ENCODE measurements at places on chromosomes 2 and 18.

DNA sequence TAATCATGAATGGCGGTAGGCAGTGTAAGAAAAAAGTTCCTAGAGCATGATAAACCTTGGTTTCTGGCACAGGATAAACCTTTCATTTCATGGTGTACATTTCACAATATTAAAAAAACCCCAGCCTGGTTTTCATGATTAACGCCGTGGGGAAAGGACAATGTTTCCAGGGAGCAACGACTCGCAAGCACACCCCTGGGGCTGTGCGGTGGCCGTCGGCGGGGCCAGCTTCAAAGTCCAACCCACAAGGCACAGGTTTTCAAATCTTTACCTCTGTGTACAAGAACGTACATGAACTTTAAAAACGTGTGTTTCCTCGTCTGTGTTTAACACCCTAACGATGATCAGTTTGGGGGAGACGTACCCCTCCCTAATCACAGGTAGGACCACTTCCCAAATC is 118.1 kb downstream of the NOL10 start:
- DNase-seq, result no peak

- DNase-seq, result no peak
Observed at GRCh38 chr18:75874401-75875089, 447.0 kb upstream of the SMIM21 start.

DNA sequence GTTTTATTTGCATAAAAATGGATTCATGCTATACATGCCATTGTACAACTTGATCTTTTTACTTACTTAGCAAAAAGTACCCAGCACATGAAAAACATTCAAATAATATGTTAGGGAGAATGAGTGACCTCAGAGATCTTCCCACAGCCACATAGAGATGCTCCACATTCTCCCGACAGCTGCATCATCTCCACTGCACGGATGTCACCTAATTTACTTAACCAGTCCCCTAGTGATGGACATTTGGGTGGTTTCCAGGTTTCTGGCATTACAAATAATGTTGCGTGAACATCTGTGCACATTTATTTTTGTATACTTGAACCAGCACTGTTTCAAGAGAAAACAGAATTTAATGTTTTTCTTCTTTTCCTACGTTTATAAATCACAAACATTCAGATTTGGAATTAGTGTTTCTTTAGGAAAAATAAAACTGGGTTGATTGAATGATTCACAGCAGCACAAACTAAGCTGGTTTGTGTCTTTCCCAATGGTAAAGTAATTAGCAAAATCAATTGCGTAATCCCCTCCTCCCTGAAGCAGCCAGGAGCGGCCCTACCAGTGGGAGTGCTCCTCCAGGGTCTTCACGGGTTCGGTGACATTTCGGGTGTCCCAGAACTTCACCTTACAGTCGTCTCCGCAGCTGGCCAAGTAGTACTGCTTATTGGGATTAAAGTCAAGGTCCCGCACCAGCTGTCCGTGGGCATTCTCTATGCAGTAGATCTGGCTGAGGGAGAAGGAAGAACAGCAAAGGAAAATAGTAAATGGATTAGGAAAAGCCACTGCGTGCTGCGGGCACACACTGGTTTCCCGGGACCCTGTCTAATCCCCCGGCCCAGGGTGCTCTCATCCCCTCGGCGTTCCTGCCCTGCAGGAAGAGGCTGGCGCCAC is 183.9 kb downstream of the EIPR1 start:
- no peak for DNase-seq

DNA sequence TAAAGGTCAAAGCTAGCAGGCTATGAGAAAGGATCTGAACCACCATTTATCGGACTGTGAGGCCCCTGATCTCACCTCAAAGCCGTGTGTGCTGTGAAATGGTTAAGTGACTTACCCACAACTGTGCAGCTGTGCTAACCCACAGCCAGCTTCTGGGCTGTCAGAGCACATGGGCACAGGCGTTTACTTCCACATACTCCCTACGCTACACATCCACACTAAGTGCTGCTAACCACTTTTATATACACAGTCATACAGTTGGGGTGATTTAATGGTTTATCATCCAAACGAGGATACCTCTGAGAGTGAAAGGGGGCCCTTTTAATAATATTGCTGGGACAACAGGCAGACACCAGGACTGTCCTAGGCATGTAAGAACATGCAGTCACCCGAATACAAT is 37.3 kb downstream of the CYRIA start:
- no peak for DNase-seq

DNA sequence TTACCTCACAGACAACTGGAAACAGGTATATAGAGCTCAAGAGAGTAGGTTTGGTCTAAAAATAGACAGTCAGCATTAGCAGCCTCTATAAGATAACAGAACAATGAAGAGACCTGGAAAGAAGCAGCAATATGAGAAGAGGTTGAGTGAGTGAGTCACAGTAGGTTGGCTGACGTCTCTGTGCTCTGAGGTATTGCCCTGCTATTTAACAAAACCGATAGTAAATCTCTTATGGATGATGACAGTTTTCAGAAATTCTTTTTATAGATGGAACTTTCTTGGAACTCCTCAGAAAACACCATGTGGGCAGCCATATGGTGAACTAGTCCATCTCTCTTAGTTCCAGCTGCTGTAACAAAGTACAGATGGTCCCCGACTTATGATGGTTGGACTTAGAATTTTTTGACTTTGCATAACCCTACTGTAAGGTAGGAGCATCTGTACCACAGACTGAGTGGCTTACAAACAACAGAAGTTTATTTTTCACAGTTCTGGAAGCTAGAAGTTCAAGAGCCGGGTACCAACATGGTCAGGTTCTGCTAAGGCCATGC is 123.5 kb downstream of the MBD2 start:
- no peak for DNase-seq

GRCh38 chr2:238286987-238287736 is 1.2 kb downstream of the PER2 start:
- DNase-seq, result no peak

- DNase-seq, result no peak
Observed at GRCh38 chr18:55534547-55534946, 53.4 kb downstream of the TCF4 start.

DNA sequence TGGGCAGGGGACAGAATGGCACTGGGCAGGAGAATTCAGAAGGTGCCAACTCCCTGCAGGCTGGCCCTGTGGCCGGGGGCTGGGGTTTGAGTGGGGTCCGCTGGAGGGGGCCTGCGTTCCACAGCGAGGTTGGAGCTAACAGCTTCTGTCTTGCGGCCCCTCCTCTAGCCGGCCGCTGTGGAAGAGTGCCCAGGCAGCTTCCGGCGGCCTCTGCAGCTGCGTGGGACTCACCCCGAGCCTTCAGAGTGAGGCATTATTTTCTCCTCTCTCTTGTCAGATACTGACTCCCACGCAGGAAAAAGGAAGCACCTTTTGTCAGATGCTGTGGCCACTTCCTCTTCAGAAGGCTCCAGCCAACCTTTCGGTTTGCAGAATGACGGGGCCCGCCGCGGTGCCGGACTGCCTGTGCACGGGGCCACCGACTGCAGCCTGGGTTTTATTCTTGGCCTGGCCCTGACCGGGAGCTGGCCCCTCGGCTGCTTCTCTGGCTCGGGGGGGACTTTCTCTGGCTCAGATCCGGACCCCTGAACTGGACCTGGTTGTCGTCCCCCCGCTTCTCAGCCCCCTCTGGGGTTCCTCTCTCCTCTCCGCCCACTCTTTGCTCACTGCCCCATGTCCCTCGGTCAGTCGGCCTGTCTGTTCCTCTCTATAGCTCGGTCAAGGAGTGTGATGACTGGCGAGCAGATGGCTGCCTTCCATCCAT is 40.1 kb downstream of the ARHGAP25 start:
- DNase-seq, result no peak

DNA sequence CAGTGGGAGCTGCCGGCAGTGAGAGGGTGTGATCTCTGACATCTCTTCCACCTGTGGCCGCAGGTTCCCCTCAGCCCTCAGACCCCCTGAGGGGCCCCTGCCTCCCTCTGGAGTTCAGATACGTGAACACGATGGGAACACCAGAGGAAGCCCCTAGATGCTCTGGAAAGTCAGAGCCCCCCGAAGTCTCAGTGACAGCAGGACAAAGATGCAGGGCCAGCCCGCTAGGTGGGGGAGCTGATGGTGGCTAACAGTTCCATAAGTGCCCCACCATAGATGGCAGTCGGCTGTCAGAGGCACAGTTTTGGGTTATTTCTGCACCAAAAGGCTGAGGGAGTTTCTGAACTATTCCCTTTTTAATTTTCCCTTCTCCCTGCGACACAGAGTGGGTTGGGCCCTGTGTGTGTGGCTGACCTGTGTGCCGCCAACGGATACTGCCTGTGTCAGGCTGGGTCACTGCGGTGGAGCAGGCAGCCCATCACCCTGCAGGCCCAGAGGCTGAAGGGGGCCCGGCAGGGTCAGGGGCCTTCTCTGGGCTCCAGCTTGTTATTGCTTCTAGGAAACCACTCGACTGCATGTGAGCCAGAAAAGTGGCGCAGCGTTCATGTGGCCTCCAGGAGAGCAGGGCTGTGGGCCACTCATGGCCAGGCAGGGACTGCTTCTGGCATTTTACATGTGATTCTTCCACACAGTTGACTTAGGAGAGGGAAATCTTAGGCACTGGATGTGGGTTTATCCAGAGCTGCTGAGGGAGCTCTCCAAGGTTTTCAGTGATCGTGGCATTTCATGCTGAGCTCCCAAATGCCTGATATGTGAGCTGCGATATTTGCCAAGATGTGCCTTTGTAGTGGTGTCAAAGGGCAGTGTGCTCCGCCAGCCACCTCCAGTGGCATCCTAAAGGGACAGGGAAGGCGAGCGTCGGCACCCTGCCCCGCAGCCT is 225.1 kb downstream of the SH3RF3 start:
- DNase-seq, result no peak

DNA sequence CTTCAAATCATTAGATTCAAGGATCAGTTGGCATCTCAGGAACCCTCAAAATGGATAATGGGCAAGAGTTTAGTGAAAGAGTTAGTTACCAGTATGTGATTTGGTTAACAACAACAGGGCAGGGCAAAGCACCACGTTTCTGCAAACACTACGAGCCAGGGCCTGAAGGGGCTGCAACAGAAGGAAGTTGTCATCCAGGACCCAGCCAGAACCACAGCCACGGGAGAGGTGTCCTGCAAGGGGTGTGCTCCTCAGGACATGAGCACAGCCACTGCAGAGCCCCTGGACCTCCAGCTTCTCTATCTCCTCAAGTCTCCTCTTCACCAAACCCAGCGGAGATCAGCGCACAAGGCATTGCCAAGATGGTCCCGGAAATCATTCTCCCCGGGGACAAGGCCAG is 173.3 kb upstream of the PIEZO2 start:
- no peak for DNase-seq

DNA sequence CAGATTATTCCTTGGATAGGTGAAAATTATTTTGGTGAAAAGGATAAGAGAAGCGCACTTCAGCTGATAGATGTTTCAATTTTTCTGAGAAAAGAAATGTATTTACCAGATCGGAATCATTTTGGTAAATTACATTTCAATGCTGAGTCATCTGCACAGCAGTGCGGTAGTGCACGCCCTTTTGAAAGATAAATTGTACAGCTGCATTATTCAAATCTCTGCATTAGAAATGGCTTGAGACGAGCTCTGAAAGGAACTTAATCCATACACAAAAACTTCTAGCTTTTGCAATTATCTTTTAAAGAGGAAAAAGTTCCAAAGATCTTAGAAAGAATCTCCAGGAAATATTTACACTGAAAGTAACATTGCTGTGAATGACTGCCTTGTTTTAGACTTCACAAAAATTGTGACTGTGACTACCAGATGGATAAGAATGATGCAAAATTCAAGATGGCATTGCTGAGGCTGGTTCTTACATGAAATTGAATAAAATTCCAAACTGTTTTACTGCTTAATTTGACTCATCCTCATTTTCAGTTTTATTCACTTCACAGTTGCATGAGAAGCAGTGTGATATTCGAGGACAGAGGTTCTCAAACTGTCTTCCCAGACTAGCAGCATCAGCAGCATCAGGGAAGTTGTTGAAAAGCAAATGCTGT is 161.7 kb downstream of the RND3 start:
- DNase-seq, result no peak

GRCh38 chr18:32200766-32201165 is 10.9 kb downstream of the MEP1B start:
- no peak for DNase-seq

DNA sequence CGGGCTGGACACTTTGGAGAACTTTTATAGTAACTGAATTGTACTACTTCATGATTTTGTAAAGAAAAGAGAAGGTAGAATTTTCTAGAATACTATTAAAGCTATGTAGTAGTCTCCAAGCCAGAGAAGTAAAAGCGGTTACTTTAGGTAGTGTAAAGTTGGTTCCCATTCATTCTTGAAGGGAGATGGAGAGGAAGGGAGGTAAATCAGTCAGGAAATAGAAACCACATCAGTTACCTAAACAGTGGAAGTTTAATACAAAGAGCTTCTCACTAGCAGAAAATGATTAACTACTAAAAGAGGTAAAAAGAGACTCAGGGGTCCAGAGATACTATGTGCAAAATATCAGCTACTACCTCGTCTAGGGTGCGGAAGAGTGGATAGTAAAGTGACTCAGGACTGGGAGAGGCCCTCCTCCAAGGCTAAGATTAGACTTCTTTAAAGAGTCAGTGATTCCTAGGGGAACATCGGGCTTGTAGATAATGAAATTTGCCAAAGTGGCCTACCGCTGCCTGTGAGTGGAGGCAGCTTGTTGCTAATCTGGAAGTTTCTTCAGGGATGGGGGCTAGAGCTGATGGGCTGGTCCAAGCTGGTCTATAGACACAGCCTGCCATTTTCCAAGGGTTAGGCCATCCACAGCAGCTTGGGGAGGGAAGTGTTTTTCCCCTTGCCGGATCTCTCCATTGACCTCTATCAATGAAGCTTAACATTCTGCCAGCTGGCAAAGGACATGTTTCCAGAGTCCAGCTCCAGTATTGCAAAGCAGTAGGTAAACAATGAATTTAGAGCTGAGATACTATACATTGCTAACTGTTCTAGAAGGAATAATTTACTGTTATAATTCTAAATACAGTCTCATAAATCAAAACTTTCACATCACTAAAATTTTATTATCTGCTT is 246.4 kb upstream of the BOD1L2 start:
- no peak for DNase-seq

GRCh38 chr18:48208432-48209140 is 200.6 kb downstream of the ZBTB7C start:
- DNase-seq, result no peak

DNA sequence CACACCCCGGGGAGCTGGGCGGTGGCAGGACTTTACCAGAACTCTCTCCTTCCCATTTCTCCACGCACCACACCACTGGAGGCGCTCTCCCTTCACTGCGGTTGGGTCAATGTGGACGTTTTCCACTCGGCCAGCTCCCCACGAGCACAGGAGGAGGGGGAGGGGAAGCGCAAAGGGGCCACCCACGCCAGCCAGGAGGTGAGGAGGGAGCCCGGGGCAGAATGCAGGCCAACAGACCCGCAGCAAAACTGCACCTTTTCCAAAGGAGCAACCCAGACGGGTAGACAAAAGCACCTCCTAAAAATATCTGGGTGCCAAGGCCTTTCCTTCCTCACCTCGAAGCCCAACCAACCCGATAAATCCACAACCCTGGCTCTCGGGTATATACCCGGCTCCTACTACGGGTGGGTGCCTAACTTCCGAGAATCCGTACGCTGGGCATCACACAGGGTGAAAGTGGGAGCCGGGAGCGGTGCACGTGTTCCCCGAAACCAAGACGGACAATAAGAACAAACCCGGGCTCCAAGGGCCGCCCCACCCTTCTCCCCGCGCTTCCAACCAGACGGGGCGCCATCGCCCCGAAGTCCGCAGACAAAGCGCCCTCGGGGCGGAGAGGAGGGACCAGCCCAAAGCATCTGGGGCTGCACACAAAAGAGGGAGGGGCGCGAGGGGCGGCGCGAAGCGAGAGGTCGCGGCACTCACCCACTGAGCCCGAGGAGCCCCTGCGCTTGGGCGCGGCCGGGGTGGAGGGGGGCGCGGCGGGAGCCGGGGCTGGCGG is 1.0 kb downstream of the RTN4 start:
- peak; percentile 91 for DNase-seq

- DNase-seq, result no peak
Observed at GRCh38 chr18:66550366-66550765, 53.5 kb downstream of the CDH19 start.

All from retina (tissue), 1 donor.